Effector CD8-positive, alpha-beta T cell (primary cell): ENCODE measurements at places on chromosomes 2 and 18.

GRCh38 chr18:75025573-75025972, 183.4 kb downstream of the PTGR3 start:
- DNase-seq = no peak

DNA sequence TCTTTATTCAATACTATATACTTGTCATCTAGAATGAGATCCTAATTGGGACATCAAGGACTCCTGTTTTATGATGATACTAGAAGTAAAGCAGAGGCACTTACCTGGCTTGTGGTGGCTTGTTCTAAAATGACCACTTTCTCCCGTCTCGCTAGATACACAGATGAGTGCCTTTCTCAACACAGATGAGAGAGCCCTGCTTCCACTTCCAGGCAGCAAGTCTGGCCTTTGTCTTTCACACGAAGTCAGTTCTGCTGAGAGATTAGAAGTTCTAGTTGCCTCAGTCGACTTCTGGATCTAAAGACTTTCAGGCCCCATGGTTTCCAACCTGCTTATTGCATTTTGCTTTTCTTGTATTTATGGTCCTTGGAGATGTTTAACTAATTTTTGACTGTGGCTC, 70.3 kb downstream of the PPP1R1C start:
- no peak for DNase-seq

DNA sequence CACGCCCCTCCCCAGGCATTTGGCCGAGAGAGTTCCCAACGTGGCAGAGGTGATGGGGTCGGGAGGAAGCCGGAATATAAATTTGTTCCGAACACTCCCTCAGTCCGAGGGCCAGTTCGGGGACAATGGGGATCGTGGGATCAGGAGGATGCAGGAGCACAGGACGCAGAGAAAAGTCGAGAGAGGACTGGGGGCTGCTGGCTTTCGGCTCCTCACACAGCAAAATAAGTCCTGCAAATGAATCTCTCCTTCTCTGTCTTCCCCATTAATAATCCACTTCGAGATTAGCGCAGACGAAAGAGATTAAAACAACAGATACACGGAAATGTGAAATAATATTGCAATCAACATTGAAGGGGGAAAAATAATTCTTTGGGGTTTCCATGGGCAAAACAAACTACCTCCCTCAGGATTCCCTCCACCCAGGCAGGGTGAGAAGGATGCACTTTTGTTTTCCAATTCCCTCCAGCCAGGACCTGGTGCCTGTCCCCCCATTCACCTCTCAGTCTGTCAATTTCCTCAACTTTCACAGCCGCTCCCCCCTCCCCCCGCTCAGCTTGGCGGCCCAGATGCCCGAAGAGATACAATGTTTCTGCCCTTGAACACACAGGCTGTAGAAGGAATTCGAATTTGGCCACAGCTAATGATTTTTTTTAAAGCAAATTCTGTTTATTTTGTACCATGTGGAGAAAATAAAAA, 3.1 kb upstream of the ZEB2 start:
- DNase-seq = no peak

GRCh38 chr2:217551252-217551899, 451.4 kb downstream of the TNS1 start:
- DNase-seq = no peak

DNA sequence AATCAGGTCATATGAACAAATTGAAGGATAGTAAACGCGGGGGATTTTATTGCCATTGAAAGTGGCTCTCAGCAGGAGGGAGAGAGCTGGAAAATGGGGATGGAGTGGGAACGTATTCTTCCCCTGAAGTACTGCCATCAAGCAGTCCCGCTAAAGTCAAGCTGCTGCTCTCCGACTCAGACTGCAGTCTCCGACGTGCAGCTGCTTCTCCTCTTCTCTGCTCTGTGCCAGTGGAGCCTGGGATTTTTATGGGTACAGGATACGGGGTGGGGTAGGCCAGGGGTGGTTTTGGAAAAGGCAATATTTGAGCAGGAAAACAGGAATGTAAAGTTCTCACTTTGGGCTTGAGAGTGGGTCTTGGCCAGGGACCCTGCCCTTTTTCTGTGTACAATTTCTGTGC, 33.0 kb downstream of the KCTD18 start:
- DNase-seq = no peak

GRCh38 chr2:120685066-120685973, 50.3 kb upstream of the GLI2 start:
- DNase-seq = no peak

GRCh38 chr2:62297624-62298010, 101.7 kb downstream of the B3GNT2 start:
- DNase-seq = no peak

DNA sequence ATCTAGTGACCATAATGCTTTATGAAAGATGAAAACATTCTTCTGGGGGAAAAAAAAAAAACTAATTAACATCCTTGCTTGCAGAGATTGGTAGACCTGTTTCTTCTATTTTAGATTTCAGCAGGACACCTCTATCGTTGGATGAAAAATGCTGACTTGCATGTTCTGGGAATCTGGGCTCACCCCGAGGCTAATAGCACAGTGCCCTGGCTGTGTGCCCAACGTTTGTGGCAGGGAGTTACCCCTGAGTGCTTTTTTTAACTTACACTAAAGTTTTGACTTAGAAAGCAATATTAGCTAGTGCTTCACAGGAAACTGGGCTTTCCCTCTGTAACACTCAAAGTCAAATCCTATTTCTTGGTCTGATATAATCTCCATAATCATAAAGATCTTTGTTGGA, 233.2 kb downstream of the SLC8A1 start:
- DNase-seq = no peak
